ENCODE measurements at places on chromosomes 16 and 17.

DNA sequence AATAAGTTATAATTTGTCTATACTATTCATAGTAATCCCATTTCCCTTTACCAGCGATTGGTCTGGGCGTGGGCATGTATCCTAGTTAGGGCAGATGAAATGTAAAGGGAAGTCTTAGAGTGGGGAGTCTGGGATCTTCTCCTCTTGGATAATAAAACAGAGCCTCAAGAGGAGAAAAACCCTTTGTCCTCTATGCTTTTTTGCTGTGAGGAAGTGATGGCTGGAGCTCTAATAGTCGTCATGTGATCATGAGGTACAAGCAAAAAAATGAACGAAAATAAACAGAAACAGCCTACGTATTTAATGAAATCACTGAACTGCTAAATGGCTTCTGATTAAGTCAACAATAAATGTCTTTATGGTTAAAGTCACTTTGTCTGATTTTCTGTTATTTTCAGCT lies 26.8 kb downstream of the EFCAB5 start:
- DNase-seq = no peak

GRCh38 chr17:30363715-30364202 lies 15.0 kb upstream of the CPD start:
- peak; percentile 39 for DNase-seq

DNA sequence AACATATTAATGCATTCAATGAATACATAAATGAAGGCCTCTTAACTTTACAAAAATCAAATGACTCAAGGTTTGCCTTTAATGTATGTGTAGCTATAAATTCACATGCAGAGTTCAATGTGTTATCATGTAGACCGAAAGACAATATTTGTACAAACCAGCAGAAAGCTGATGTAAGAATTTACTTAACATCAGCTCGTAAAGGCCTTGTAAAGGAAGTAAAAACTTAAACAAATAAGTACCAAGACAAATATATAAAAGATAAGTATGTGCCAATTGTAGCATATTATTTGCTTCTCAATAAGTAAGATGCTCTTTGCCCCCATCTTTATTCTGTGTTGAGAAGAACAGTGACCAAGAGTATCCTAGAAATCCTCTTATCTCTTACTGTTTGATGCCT lies 105.7 kb downstream of the SYCE1L start:
- no peak for DNase-seq

- DNase-seq = no peak
Observed at GRCh38 chr17:45040459-45040858, 11.0 kb downstream of the DCAKD start.

DNA sequence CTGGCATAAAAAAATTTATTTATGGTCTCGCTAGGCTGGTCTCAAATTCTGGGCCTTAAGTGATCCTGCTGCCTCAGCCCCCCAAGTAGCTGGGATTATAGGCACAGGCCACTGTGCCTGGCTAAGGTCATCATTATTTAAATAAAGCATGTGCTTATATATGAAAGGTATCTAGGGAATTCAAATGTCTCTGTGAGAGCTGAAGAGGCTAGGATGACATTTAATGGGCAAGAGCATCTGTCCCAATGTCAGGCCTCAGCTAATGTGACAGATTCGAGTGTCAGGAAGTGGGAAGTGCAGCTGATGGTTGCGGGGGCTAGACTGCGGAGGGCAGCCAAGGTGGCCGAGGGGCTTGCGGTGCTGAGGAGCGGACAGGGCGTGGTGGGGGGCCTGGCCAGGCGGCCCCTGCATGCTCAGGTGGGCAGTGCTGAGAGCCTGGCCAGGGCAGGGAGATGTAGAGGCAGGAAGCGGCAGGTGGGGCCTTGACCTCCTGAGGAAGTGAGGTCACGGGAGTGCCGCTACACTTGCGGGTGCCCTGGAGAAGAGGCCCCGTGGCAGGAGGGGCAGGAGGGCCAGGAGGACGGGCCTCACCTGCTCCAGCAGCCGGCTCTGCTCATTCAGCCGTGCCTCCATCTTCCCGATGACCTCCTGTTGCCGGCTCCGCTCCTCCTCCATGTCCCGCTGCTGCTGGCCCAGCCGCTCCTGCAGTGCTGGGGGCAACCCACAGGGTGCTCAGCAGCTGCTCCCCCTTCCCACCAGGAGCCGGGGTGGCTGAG lies 12.6 kb upstream of the MRPL38 start:
- DNase-seq = no peak

- DNase-seq = no peak
Observed at GRCh38 chr16:68718590-68718989, 18.5 kb upstream of the CDH1 start.

DNA sequence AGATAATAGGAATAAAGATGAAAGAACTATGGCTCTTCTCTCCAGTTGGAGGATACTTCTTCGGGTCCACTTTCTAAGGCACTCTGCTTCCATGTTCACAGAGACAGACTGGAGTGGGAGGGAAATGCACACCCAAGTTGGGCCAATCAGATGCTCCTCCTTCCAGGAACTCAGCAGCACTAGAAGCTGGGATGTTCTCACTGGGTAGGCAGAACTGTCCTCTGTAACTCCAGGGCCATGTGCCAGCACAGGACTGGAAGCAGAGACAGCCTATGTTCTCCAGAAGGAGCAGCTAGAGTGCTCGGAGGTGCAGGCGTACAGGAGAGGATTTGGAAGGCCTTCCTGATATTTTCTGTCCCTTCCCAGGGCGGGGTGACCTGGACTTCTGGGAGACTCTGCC lies 49.9 kb upstream of the SREBF1 start:
- no peak for DNase-seq

GRCh38 chr17:77501751-77502625 lies 361.2 kb downstream of the SEC14L1 start:
- DNase-seq = no peak

- DNase-seq = no peak
Observed at GRCh38 chr16:12500771-12501170, 302.9 kb downstream of the CPPED1 start.

All from RPMI8226 (cell line).